ENCODE measurements at places on chromosomes 3 and 15.

GRCh38 chr3:78724859-78725258 lies 1042.9 kb downstream of the ROBO1 start:
- DNase-seq, result no peak

- DNase-seq, result no peak
Observed at GRCh38 chr3:14289590-14290461, 111.2 kb downstream of the LSM3 start.

DNA sequence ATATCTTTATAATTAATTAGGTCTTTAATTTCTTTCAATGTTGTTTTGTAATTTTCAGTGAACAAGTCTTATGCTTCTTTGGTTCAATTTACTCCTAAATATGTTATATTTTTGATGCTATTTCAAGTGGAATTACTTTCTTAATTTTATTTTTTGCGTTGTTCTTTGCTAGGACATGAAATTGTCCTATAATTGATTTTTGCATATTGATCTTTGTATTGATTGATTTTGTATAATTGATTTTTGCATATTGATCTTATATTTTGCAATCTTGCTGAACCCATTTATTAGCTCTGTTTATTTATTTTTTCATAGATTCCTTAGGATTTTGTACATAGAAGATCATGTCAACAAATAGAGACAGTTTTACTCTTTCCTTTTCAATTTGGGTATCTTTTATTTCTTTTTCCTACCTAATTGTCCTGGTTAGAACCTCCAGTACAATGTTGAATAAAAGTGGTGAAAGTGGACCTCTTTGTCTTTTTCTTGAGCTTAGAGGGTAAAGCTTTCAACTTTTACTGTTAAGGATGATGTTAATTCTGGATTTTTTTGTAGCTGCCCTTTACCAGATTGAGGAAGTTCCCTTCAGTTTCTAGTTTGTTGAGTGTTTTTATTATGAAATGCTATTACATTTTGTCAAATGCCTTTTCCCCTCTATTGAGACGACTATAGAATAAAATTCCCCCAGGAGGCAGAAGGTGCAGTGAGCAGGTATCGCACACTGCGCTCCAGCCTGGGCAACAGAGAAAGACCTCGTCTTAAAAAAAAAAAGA lies 36.8 kb upstream of the CCDC50 start:
- no peak for DNase-seq

- DNase-seq, result no peak
Observed at GRCh38 chr3:50259432-50260026, 9.4 kb upstream of the SEMA3B start.

DNA sequence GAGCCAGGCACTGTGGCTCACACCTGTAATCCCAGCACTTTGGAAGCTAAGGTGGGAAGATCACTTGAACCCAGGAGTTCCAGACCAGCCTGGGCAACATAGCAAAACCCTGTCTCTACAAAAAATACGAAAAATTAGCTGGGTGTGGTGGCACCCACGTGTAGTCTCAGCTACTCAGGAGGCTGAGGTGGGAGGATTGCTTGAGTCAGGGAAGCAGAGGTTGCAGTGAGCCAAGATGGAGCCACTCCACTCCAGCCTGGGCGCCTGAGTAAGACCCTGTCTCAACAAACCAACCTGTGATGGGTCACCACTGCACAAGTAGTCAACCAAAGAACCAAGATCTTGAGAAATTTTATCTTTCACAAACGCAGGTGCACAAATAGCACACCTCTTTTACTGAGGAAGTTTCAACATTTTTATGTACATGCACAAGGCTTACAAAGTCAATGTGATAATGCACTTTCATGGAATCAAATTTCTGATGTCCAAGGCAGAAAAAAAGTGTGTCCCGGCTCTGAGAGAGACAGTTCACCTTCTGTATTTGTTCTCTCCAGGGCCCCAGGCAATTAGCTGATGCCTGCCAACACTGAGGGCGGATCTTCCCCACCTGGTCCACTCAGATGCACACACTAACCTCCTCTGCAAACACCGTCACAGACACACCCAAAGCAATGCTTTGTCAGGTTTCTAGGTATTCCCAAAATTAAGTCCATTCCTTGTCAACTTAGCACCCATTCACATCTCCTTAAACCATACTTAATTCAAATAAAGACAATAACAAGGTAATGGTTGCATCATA lies 12.4 kb downstream of the ACAA1 start:
- DNase-seq, result no peak

DNA sequence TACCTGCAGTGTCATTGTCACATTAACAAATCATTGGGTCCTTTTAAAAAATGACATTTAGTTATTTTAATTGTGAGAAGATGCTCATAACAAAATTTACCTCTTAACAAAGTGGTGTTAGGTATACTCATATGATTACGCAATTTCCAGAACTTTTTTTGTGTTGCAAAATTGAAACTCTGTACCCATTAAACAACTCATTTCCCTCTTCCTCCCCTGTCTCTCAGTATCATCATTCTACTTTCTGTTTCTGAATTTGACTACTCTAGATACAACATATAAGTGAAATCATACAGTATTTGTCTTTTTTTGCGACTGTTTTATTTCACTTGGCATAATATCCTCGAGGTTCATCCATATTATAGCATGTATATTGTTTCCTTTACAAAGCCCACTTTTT lies 58.7 kb upstream of the CHST2 start:
- DNase-seq, result no peak

GRCh38 chr3:32239307-32240158 lies 1.1 kb downstream of the CMTM8 start:
- no peak for DNase-seq

GRCh38 chr3:159924411-159924810 lies 64.2 kb upstream of the IL12A start:
- DNase-seq, result no peak

DNA sequence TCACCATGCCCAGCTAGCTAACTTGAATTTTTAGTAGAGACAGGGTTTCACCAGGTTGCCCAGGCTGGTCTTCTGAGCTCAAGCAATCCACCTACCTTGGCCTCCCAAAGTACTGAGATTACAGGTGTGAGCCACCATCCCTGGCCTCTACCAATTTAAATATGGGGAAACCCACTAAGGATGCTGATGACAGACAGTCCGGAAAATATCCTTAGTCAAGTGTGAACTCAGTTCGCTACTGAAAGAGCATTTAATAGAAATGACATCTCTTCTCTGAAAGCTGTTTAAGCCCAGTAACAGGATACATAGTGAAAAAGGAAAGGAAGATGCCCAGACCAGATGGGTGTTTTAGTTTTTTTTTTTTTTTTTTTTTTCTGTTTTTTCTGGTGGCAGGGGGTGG lies 7.7 kb upstream of the GRAMD2A start:
- peak; percentile 1 for DNase-seq

DNA sequence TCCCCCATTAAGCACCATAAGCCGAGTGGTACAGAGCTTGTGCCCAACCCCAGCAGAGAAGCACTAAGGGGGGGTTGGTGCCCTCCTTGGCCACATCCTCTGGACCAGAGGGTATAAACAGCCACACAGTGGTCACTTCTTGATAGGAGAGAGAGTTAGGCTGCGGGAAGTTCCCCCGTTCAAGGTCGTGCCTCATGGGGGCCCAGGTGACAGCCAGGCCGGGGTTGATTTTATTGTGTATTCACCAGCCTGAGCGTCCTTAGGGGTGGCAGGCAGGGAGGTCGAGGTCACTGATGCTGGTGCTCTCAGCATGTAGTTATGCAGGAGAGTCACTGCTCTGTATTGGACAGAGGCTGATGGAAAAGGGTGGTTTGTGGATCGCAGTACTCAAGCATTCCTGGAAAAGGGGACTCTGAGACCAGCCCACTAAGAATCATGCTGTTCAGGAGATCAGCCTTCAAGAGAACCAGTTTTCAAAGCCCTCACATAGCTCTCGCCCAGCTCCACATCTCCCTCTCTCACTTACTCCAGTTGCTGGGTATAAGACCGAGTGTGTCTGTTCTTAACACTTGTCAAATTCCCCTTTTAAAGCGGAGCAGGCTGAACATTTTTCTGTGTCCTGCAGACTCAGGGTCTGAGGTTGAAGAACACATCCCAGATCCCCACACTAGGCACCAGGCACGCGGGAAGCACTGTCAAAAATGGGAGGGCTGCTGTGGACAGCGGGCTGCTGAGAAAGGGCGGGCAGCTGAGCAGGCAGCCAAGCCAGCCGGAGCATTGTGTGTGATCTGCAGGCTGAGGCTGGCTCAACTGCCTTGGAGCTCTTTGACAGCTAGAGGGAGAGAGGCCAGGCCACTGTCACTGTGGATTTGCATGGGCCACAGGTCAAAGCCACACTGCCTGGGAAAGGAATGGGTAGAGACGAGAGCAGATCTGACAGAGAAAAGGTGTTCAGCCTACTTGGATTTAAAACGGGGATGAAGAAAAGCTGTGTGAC lies 279.3 kb upstream of the LRRFIP2 start:
- no peak for DNase-seq

DNA sequence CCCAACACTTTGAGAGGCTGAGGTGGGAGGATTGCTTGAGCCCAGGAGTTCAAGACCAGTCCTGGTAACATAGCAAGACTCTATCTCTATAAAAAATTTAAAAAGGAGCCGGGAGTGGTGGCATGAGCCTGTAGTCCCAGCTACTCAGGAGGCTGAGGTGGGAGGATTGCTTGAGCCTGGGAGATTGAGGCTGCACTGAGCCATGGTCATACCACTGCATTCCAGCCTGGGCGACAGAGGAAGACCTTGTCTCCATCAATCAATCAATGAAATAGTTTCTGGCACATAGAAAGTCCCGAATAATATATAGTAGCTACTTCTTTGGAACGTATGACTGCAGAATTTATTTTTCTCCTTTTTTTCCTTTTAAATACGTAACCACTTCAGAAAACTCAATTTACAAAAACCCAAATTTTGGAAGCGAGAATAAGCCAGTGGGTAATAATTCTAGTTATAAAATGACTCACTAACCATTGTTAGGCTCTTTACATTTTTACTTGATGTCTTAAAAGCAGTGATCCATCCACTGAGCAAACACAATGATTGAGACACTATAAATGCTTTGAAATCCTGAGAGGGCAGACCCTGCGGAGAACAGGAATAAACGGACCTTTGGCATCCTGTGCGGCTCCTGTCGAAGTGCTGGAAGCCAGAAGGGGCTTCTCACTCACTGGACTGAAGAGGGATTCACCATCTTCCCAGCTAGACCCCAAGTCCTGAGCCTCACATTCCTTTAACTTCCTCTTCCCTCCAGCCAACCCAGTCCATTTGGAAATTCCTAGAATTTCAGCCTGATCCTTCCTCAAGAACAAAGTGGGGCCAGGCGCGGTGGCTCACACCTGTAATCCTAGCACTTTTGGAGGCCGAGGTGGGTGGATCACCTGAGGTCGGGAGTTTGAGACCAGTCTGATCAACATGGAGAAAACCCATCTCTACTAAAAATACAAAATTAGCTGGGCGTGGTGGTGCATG lies 68.4 kb upstream of the MFGE8 start:
- DNase-seq, result no peak
